Fibroblast of skin of left biceps (primary cell): ENCODE measurements at places on chromosomes 5 and 9.

GRCh38 chr5:151030379-151030778 lies 10.0 kb downstream of the GPX3 start:
- no peak for DNase-seq

DNA sequence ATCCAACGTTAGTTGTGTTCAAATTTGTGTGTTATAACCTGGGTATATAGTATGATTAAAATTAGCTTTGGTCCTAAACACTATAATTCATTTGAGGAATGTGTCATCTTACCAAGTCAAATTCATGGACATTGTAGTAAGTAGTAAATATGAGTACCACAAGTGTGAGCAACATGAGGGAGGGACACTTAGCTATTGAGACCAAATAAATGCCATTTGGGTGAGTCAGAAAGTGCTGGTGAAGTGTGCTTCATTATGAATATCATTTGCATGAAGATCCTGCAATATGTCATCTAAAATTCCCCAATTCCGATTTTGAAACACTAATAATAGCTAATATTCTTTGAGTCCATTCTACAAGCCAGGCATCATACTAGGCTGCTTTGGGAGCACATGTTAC lies 336.7 kb upstream of the KIF2A start:
- no peak for DNase-seq

DNA sequence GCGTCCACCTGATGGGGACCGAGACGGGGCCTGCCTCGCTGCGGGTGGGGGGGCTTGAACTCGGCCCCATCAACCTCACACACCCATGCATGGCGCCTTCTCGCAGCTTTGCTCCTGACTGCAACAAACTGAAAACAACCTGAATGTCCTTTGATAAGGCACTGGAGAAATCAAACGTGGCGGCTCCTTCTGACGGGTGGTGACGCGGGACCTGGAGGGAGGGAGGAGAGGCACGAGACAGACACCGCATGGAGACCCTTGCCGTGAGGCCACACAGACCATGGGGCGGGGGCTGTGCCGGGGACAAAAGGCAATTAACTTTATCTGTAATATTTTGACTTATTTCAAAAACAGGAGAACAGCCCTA lies 48.6 kb downstream of the NACC2 start:
- no peak for DNase-seq

DNA sequence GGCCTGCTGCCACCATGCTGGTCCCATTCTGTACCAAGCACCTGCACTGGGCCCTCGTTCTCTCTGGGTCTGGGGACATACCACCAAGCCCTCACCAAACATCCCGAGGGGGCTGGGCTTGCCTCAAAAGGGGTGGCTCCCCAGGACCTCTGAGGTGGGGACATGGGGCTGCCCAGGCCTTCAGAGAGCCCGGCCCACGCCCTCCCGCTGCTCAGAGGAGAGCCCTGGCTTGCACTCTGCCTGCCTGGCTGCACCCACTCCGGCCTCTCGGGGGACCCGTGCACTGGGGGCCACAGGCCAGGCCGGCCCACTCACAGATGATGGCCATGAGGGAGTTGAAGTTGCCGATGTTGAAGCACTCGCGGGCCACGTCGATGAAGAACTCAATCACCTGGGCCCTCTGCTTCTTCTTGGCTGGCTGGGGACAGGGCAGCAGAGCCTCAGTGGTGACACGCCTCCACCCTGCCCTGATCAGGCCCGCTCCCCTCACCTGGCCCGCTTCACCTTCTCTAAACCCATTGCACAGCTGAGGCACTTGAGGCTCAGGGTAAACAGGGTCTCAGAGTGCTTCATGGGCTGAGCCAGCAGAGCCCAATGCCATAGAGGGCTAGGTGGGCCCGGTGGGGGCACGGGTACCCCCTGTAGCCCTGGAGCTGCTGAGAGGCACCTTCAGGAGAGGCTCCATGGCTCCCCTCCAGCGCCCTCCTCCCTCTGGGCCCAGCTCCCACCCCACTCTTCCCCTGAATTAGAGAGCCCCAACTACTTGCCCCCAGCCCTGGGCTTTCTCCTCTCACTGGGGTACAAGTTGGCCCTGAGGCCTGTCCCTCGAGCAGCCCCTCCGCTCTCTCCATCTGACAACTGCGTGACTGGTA lies 47.7 kb upstream of the RNF130 start:
- DNase-seq: no peak

DNA sequence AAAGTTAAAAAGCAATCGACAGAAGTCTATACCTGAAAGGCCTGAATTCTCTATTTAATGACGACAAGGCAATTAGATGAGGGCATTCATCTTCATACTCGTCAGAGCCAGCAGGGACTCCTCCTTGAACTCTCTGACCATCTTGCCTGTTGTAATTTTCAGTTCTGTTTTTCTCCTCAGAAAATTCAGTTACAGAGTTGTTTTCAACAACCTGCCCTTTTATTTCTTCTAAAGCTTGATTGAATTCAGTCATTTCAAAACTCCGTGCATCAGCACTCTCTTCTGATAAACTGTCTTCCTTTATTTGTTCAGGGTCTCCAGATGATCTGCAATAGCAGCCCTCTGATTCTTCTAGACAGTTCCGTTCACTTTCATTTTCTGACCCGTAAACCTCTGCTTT lies 15.6 kb downstream of the RIOK2 start:
- DNase-seq: no peak

DNA sequence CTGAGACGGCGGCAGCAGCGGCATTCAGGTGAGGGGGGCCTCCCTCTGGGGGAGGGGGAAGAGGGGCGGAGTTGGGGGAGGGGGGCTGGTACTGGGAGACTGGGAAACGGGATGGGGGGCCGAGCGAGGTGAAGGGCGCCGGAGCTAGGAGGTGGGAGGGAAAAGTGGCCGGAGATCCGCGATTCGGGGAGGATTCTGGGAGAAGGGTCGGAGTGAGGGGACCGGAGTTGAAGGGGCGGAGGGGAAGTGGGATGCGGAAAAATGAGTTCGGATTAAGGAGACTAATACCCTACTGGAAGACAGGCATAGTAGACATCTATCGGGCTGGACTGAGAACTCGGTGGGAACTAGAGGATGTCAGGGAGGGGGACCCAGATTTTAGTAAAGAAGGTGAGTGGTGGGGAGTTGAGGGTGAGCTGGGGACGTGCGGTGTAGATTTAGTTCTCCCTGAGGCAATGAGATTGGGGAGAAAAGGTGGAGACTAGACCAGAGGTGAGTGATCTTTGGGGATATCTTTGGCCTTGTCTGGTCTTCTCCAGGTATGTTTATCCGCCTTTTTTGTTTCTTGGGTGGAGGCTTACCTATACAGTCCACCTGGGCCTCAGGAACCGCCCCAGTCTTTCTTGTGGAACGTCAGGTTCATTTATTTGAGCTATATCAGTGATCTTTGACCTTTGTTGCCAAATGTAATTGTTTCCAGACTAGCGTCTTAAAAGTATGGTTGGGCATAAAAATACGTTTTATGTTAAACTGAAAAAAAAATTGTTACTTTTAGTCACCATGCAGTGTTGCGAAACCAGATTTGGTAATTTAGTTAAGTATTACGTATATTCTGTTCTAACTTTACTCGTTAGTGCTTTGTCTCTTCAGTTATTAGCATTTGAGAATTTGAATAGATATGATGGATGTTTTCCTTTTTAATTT lies 632 bp downstream of the UBAP1 start:
- no peak for DNase-seq

DNA sequence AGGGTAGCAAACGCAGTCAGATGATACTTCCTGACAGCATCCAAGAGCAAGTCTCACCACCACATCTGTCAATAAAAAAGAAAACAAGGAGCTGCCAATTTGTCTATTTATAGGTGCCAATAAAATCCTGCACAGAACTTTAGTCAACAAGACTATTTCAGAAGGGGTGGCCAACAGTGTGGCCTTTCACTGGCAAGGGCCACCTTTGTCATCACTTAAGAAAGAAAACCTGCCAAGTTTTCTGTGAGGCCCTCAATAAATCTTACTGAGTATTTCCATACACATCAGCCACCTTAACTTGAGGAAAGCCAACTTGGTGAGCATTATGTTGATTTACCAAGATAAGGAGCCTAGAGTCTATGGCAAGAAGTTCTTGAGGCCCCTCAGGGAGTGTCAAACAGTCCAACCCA lies 312.3 kb downstream of the ENC1 start:
- no peak for DNase-seq

- DNase-seq: peak; percentile 77
Observed at GRCh38 chr5:96079075-96079474, 117.4 kb upstream of the ELL2 start.

DNA sequence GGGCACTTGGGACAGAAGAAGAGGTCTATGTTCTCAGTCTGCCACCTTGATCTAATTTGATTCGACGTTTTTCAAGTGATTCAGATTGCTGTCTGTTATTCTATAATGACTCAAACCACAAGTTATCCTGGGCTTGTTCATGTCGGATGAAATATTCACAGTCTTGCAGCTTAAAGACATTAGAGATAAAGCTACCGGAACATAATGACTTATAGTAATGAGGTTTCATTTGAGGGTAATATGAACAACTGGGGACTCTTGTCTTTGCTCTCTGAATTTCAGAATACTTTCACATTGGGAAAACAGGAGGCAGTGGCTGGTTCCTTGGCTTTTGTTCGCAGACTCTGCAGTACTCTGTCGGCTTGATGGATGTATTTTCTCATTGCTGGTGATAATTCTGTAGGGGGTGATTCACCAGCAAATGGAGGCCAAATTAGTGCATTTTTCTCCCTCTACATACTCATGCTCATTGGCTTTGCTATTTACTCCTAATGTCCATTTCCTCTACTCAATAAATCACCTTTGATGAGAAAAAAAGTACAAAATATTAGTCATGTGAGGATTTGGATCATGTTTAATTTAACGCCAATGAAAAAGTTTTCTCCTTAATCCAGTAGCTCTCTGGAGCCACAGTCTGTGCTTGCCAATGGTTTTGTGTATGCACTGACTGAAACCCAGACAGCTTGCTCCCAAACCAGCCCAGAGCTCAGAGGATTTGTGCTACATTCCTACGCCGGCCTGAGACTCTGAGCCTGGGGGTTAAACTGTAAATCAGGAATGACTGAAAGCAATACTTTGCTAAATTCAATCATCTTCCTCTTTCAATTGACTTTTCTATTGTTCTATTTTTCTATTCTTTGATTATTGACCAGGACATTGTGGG lies 154.7 kb upstream of the ANKH start:
- DNase-seq: peak; percentile 67

- no peak for DNase-seq
Observed at GRCh38 chr5:160054831-160055230, 45.9 kb downstream of the TTC1 start.

DNA sequence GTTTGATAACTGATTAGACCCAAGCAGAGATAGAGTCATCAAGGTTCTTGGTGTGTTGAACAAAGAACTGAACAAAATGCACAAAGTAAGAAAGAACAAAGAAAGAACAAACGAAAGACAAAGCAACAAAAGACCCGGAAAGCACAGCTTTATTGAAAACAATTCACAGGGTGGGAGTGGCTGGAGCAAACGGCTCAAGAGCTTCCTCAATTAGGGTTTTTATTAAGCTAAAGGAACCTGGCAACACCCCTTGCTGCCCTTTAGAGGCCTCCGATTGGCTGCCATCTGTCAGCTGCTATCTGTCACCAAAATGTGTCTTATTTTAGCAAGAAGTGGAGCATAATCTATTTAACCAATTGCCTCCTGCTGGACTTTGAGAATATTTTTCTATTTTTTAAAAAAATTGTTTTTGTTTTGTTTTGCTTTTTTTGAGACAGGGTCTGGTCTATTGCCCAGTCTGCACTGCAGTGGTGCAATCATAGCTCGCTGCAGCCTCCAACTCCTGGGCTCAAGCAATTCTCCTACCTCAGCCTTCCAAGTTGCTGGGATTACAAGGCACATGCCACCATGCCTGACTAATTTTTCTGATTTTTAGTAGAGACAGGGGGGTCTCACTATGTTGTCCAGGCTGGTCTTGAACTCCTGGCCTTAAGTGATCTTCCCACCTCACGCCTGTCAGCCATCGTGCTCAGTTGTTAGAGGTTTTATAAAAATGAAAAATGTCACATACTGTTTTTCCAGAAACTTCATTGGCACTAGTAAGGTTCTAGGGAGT lies 7.7 kb upstream of the ABO start:
- no peak for DNase-seq

DNA sequence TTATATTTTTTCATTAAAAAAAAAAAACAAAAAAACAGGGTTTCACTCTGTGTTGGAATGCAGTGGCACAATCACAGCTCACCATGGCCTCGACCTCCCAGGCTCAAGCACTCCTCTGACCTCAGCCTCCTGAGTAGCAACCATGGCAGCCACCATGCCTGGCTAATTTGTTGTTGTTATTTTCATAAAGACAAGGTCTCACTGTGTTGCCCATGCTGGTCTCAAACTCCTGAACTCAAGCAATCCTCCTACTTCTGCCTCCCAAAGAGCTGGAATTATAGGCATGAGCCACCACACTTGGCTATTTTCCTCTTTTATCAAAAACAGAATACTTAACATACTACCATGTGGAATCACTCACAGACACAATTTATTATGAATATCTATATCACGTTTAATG lies 46.7 kb downstream of the UBAP2 start:
- DNase-seq: no peak

GRCh38 chr5:135560858-135561257 lies 17.9 kb downstream of the CXCL14 start:
- DNase-seq: peak; percentile 31

DNA sequence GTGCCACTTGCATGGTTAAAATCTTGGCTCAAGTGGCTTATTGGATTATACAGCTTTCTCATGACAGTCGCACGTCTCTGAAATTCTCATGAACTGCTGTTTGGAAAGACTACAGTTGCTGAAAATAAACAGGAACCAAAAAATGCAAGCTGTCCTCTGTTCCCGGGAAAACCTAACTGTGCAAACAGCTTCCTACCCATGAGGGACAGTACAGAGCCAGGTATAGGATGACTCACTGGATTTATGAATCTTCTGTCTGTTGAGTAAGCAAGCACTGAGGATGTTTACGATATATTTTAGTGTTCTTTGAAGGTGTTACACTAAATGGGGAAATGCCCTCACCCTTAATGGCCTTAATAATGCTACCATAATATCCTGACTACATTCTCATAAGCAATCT lies 380.3 kb upstream of the TNC start:
- DNase-seq: no peak

GRCh38 chr9:129989362-129989708 lies 53.7 kb downstream of the FNBP1 start:
- no peak for DNase-seq

GRCh38 chr9:122229485-122229837 lies 704 bp upstream of the LHX6 start:
- no peak for DNase-seq
